ENCODE measurements at places on chromosomes 1 and 21.

DNA sequence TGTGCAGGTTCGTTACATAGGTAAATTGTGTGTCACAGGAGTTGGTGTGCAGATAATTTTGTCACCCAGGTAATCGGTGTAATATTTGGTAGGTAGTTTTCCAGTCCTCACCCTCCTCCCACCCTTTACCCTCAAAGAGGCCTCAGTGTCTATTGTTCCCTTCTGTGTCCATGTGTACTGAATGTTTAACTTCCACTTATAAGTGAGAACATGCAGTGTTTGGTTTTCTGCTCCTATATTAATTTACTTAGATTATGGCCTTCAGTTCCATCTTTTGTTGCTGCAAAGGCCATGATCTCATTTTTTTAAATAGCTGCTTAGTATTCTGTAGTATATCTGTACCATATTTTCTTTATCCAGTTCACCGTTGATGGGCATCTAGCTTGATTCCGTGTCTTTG, 87.3 kb downstream of the RPS6KC1 start:
- no peak for DNase-seq

DNA sequence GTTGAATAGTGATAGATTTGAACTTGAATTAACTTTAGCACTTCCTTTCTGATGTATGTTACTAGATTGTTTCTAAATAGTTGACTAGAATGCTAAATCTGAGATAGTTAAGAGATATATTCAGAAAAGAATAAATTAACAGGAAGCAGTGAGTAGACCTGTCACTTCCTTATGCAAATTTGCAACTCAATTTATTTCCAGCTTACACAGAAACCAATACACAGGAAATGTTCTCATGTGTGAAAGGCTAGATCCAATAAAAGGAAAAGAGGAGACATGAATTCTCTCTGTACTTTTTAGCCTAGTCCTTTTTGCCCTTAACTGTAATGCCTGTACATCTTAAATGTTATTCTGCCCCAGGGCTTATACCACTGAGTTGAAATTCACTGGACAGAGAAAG, 522.3 kb downstream of the COL11A1 start:
- DNase-seq = no peak

DNA sequence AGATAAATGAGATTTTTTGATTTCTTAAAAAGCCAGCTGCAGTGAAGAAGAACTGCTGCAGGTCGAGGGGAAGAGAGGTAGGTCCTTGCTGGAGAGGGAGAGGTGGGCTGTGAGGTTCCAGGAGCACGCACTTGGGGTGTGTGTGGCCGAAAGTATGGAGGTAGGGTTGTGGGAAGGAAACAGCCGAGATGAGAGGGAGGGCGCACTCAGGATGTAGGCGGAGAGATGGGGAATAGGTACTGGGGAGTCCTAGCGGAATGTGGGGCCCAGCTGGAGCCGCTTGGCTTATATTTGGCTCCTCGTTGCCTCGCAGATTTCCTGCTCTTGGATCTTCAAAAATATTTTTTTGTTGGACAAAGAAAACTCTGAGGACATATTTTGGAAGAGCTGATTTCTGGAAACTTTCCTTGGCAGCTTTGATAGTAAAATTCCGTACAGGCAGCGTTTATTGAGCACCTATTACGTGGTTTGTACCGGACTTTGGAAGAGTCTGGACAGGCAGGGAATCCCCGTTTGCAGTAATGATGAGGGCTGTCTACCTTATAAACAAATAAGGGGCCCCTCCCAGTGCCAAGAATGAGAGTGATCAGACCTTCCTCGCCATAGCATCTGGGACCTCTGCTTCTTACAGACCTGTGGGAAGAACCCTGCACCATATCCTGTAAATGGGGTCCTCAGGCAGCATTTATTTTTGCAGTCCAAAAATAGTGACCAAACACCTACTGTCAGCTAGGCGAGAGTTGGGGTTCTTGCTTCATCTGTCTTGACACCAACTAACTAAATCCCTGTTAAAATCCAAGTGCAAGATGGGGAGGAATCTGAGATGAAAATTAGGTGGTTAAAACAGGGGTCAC, 1.5 kb downstream of the LRRC8D start:
- DNase-seq = no peak

DNA sequence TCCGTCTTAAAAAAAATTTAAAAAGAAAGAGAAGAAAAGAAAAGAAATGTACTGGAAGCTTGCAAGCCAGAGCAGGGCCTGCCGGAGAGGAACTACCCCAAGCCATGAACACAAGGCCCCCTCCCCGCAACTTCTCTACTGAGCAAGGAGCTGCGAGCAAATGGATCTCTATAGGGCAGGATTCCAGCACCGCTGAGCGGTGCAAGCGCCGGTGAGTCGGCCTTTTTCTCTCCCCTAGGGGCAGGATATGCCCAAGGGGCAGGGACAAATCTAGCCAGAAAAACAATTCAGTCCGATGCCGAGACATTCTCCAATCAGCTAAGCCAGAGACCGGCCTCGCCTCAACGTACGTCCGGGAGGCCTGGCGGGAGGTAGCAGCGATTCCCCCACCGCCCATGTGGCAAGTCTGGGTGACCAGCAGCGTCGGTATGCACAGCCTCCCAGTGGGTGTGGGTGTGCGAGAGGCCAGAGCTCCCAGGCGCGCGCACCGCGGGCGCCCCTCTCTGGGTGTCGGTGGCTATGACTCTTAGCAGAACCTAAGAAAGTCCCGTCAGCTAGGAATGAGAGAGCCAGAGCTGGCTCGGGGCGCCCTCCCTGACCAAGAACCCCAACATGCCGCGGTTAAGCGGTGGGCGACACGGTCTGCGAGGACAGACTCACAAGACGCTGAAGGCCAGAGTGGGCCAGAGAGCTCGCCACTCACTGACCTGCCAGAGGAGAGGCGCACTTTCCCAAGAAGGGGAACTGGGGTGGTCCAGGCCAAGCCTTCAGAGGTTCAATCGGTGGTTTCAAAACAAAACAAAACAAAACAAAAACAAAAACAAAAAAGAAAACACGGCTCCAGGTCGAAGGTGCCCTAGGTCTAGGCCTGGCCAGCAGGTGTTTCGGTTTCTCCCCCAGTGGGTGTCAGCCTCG, 1.9 kb downstream of the CSMD2 start:
- DNase-seq = peak; percentile 99

GRCh38 chr1:193634470-193634869, 448.1 kb upstream of the B3GALT2 start:
- no peak for DNase-seq

GRCh38 chr1:103563056-103563455, 8.3 kb upstream of the AMY2B start:
- no peak for DNase-seq

GRCh38 chr1:206797534-206798383, 25.5 kb upstream of the IL10 start:
- DNase-seq = no peak

DNA sequence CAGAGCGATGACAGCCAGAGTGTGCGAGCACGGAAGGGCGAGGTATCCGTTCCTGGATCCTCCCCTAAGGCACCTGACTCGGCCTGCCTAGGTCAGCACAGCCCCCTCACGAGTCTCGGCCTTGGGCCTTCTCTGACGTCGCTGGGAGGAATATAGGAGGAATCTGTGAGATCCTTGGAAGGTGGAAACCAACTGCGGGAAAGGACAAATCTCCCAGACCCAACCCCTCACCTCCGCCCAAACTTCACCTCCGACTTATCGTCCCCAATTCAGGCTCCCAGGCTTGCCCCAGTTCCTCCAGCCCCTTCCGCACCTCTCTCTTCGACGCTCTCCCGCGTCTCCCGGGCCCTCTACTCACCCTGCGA, 494 bp downstream of the APH1A start:
- no peak for DNase-seq

DNA sequence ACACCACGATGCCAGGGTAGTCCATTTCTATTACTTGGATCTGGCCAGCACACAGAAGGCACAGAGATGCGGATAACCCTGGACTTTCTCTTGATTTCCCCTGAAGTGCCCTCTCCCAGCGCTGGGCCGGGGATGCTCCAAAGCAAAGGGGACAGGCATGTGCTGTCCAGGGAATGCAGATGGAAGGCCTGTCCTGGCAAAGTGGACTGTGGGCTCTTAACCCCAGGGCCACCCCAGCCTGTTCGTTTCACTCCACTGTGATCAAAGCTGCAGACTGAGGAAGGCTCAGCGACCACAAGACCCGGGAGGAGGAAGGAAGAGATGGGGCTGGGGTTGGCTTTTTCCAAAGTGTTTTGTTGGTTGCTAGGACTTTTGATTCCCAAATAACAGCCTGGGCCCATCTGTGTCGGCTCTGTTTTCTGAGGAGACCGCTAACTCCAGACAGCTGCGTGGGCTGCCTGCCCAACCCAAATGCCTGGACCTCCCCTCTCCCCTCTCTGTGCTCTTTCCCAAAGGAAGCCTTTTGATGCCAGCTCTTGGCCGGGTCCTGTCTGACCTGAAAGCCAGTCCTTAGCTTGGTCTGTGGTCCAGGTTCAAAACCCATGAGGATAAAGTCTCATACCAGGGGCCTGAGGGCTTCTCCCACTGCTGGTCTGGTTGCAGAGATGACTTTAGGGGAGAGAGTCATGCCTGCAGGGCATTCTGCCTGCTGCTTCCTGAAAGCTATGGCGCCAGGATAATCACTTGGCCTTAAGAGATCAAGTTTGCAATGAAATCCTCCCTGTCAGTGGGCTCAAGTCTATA, 119.6 kb upstream of the CD34 start:
- peak; percentile 43 for DNase-seq

DNA sequence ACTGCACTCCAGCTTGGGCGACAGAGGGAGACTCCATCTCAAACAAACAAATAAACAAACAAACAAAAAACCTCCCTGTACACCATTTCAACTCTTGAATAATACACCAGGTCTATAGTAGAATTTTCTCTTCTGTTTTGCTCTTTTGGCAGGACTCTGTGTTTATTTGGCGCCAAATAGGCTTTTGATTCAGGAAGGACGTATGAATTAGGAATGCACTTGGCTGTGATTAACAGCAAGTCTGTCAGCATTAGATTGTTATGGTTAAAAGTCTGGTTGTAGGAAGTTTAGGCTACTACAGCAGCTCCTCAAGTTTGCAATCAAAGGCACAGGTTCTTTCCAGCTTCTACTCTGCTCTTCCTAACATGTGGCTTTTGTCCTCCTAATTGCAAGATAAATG, 113.8 kb upstream of the KCNK1 start:
- no peak for DNase-seq

- DNase-seq = no peak
Observed at GRCh38 chr1:180210008-180210620, 19.9 kb upstream of the LHX4 start.

- no peak for DNase-seq
Observed at GRCh38 chr1:178361847-178362246, 134.9 kb downstream of the CLEC20A start.

DNA sequence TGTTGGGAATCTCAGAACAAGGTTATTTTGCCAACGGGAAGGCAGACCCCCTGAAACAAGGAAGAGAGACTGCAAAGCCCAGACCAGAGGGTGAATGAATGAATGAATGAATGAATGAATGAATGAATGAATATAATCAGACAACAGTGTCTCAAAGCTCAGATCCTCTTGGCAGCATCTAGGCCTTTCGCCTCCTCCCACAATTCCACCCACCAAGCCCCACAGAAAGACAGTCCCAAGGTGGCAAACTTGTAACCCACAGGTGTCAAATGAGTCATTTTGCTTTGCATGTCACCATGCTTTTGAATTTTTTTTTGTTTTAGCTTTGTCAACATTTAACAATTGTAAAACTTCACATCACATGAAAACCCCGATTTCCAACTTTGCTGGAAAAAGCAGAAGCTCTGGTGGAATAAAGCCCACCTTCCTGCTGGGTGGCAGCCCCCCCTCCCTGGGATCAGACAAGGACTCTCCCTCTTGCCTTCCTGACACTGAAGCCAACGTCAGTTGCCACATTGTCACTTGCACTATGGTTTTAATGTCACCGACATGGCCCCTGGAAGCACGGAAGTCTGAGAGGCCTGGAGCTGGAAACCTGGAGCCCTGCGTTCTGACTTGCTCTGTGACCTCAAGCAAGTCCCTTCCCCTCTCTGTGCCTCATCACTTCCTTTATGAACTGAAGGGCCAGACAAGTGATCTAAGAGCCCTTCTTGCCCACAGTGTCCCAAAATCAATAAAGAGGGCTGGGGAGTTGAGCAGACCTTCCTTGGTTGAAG, 134.6 kb upstream of the RUNX3 start:
- no peak for DNase-seq

DNA sequence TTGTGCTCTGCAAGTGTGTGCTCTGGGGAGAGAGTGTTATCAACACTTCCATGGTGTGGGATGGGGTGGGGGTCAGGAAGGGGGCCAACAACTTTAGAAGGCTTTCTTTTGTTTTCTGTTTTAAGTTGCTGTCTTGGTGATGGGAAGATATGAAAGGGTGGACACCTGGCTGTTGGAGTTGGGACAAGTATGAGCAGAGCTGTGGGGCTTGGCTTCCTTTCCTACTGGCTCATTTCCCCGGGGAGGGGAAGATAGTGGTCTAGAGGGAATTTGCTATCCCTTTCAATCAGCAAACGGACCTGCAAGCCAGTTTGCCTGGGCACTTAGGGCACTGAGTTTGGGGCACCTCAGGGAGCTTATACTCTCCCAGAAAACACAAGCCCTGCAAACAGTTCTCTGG, 19.2 kb downstream of the IER5 start:
- peak; percentile 34 for DNase-seq

DNA sequence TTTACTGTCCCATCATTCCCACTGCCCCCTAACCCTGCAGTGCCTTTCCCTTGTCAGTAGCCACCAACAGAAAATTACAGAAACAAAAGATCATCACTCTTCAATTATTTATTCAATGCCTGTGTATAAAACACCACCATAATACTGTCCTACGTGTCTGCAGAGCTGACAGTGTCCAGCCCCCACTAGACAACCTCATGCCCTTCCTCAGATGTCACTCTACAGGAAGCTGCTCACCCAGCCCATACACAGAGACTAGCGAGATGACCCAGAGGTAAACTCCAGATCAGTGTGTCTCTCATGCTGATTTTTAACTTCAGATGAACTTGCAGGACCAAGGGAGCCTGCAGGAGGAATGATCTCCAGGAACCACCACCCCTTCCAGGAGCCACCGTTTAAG, 51.3 kb upstream of the GJA5 start:
- no peak for DNase-seq

DNA sequence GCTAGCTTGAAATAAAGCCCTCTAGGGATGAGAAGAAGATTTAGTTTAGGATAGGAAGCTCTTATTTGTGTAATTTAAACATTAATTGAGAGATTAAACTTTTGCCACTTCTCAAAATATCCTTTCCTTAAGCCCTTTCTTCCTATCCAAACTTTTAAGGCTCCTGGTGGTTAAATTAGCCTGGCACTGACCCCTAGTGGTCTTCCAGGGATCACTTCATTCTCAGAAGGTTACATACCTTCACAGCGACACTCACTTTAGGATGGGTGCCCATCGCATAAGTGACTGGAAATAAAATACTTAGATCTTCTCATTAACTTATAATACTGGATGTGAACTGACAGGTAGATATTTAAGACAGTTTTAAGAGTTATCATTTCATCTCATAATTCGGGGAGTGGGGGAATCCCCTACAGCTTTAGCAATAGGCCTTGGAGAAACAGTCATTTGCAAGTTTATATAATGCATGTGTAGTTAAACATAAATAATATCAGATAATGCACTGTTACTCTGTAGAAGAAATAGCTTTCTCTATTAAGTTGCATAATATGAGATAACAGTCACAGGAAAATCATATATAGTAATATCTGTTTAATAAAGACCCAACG, 7.4 kb downstream of the LHX9 start:
- peak; percentile 55 for DNase-seq

All from fibroblast of skin of right biceps (primary cell).